ENCODE measurements at places on chromosomes 1 and 21. TPM values are rescaled to one million over a fixed set of nuclear protein-coding genes. Genes with fewer than 3 reads are reported as not detected.
A peak's percentile ranks its signal among the peaks of the same experiment; 100 is the strongest.

GRCh38 chr1:10900691-10901090 is 104.2 kb upstream of the CASZ1 start:
- no peak for DNase-seq

GRCh38 chr1:48943393-48943792 is 166.7 kb upstream of the BEND5 start:
- no peak for DNase-seq

DNA sequence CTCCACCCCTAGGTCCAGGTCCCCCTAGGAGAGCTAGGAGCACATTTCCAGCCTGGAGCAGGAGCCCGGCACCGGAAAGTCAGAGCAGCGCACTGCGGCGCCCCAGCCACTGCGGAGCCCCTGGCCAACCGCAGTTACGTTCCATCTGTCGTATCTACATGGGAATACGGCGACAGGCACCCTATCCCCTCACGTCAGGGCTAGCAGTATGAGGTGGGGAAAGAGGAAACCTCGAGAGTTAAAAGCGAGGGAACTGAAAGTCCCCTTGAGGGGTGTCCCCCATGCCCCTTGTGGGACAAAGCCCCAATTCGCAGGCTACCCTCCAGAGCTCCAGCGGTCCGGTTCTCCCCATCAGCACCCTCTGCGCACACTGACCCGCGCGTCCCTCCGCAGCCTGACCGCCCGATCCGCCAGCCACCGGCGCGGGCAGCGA is 995 bp downstream of the COLGALT2 start:
- peak; percentile 68 for DNase-seq

- no peak for DNase-seq
Measured at GRCh38 chr1:32178380-32179192, 889 bp upstream of the TXLNA start.

- DNase-seq: no peak
Measured at GRCh38 chr1:184379111-184379752, 7.6 kb upstream of the C1orf21 start.

- DNase-seq: no peak
Measured at GRCh38 chr1:222953585-222953984, 138.7 kb downstream of the DISP1 start.

DNA sequence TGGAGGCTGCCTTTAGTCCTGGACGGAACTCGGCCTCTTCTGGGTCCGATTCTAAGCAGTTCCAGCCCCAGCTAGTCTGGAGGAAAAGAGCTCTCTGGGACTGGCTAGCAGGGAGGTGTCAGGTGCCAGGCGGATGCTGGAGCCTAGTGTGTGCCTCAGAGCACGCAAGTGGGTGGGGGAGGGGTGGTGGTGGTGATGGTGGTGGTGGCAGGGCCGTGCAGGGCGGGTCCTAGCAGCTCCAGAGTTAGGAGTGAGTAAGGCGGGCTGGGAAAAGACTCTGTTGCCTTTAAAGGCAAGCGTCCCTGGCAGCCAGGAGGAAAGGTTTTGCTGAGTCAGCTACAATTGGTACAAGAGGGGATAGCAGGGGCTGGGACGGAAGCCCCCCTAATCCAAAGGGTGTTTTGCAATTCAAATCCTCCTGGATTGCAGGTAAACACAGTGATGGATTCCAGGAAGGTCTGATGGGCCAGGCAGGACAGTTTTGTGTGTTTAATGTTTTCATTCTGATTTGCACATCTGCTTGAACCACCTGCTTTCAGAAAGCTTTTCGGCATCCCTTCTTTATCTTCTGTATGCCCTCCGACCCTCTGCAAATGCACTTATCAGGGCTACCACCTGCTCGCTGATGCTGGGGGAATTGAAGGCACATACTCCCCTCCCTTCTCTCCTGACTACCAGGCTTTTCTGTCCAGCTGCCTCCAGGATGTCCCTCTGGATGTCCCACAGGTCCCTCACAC is 4.1 kb upstream of the SLC2A1 start:
- DNase-seq: no peak

DNA sequence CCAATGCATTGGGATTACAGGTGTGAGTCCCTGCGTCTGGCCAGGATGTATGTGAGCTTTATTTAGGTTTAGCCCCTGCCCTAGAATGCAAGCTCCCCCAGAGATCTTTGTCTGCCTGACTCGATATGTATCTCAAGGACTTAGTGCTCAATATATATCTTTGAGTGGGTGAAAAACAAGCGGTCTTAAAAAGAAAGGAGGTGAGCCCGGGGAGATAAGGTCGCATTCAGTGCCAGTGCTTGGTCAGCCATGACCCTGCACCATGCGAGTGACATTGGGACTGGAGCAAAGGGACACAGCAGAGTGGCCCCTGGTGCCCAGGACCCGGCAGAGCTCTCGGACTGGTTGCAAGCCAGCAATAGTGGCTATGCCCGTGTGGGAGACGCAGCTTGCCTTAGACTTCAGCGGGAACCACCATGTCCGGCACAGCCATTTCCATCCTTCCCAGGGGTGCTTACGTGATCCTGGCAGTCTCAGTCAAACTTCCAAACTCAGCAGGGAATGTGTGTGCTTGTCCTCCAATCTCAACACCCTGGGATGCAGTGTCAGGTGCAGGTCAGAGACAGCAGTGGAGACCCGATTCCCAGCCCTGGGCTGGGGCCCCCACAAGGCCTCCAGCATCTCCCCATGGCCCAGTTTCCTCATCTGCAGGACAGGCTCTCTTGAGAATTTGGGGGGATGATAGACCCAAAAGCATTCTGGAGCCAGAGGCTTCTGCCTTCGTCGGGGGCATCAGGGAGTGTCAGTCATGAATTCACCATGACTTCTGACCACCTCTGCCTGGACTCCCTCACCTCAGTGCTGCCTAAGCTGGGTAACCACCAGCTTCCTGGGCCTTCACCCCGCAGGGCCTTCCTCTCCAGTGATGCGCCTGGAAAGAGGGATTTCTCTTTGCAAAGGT is 1.8 kb downstream of the MX2 start:
- DNase-seq: no peak

DNA sequence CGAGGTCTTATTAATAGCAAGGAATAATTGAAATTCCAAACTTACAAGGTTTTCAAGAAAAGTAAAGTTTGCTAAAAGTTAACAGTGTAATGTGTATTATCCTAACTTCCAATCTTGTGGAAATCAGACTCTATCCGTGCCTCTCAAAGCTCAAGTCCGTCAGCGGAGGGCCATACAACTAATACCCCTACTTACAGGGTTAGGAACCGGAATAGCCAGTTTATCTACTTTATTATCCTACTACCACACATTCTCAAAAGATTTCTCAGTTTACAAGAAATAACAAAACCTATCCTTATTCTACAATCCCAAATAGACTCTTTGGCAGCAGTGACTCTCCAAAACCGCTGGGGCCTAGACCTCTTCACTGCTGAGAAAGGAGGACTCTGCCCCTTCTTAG is 457.8 kb downstream of the PTPRC start:
- no peak for DNase-seq

DNA sequence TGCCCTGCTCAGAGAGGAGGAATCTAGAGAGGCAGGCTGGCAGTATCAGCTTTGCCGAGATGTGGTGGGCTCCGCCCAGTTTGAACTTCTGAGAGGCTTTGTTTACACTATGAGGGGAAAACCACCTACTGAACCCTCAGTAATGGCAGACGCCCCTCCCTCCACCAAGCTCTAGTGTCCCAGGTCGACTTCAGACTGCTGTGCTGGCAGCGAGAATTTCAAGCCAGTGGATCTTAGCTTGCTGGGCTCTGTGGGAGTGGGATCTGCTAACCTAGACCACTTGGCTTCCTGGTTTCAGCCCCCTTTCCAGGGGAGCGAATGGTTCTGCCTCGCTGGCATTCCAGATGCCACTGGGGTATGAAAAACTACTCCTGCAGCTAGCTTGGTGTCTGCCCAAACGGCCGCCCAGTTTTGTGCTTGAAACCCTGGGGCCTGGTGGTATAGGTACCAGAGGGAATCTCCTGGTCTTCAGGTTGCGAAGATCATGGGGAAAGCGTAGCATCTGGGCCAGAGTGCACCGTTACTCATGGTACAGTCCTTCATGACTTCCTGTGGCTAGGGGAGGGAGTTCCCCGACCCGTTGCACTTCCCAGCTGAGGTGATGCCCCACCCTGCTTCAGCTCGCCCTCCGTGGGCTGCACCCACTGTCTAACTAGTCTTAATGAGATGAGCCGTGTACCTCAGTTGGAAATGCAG is 43.6 kb downstream of the C21orf91 start:
- DNase-seq: no peak

- no peak for DNase-seq
Measured at GRCh38 chr1:45329445-45329844, 2.8 kb downstream of the HPDL start.

GRCh38 chr1:89060091-89060490 is 4.9 kb downstream of the GBP1 start:
- no peak for DNase-seq

DNA sequence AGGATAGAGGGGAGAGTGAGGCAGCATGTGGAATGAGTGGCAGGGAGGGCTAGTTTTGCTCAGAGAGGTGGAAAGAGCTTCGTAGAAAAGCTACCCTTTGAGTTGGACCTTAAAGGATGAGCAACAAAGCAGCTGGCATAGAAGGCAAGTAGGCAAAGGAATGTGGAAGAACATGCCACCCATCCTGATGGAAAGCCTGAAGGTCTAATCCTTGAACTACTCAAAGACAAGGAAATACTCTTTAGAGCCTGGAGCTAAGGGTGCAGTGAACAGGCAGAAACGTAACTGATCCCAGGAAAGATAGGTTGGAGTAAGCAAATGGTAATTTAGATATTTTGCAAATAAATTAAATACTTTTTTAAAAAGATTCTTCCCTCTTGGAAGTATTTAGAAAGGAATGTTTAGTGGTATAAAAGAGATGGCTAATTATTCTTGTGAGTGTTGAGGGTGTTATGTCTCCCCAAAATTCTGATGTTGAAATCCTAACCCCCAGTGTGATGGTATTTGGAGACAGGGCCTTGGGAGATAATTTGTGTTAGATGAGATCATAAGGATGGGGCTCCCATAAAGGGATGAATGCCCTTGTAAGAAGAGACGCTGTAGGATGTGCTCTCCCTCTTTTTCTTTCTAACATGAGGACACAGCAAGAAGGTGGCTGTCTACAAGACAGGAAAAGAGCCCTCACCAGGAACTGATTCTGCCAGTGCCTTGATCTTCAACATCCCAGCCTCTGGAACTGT is 308.1 kb upstream of the RUNX1 start:
- DNase-seq: no peak

DNA sequence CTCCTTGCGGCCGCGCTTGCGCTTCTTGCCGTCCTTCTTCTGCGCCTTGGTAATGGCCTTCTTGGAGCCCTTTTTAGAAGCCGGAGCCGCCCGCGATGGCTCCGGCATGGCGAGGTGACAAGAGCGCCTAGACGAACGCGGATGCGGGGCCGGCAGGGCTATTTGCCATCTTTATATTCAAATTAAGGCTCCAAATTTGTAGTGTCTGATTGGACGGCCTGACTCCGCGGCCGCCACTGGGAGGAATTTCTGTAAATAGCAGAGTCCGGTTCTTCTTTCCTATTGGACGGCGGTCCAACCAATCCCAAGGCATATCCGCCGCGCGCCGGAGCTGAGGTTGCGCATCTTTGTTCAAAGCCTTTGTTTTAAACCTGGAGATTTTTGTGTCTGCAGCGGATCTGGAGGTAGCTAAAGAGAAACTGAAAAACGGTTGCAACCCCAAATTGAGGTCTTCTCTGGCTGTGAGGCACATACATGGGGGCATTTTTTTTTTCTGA is 22.6 kb upstream of the RNF187 start:
- DNase-seq: no peak

DNA sequence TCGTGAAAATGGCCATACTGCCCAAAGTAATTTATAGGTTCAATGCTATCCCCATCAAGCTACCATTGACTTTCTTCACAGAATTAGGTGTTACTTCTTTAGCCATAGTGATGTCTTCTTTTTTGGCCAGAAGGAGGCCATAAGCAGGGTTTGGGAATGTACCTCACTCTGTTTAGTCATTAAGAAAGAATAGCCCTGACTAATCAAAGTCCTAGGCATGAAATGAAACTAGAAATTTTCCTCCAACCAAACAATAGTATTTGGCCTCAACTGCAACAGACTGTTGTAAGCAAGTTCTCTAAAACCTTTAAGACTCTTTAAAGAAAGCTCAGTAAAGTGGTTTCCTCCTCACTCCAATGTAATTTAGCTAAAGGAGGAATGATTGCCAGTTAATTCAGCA is 163.9 kb downstream of the AKT3 start:
- no peak for DNase-seq

GRCh38 chr1:87642581-87643221 is 314.0 kb downstream of the LMO4 start:
- no peak for DNase-seq

GRCh38 chr1:70809069-70809468 is 238.5 kb downstream of the PTGER3 start:
- DNase-seq: no peak

GRCh38 chr1:113178106-113178505 is 105.1 kb downstream of the LRIG2 start:
- no peak for DNase-seq

GRCh38 chr1:53982034-53982762 is 35.8 kb downstream of the LDLRAD1 start:
- DNase-seq: no peak

DNA sequence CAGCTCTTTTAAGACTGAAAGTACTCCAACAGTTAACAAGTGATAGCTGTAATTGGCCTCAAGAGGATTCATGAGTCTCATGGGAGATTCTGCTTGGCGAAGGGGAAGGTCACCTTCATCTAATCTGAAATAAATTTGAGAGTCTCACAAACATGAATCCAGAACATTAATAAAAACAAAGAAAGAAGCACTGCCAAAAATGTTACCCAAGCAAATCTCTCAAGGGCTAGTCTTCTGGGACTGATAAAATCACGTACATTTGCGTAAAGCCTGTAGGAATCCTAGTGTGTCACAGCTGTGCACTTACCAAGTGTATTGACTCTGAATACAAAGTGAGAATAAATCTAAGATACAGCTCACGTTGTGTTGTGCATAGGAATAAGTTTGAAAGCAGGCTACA is 21.2 kb upstream of the NUF2 start:
- DNase-seq: no peak

GRCh38 chr1:232422098-232422497 is 207.8 kb downstream of the SIPA1L2 start:
- no peak for DNase-seq

- DNase-seq: no peak
Measured at GRCh38 chr1:185663332-185663731, 70.9 kb upstream of the HMCN1 start.

TNFRSF1B gene
- total RNA-seq: 62.4 TPM

C1QC gene
- total RNA-seq: 353 TPM

TINAGL1 gene
- 154 TPM for total RNA-seq

DCLRE1B gene
- 6.6 TPM for total RNA-seq

TCHHL1 gene
- total RNA-seq: not detected

ISG20L2 gene
- total RNA-seq: 28.3 TPM

LCE3D gene
- not detected for total RNA-seq

BCAN gene
- total RNA-seq: not detected

PYHIN1 gene
- 2.6 TPM for total RNA-seq

GPR153 gene
- 16.9 TPM for total RNA-seq

PTCH2 gene
- total RNA-seq: 0.64 TPM

PLPPR4 gene
- 3.0 TPM for total RNA-seq

VANGL2 gene
- total RNA-seq: 6.3 TPM

KIRREL1 gene
- 40.8 TPM for total RNA-seq

MYCL gene
- total RNA-seq: 3.6 TPM

RNU1-3 gene
- total RNA-seq: 6,622 TPM

LEPR gene
- total RNA-seq: 38.0 TPM

GJB3 gene
- 0.81 TPM for total RNA-seq
